Vagina (tissue), 2 donors: ENCODE measurements at places on chromosomes 6 and 20.

- no peak for DNase-seq
Observed at GRCh38 chr20:61759286-61760065, 306.2 kb downstream of the TAF4 start.

DNA sequence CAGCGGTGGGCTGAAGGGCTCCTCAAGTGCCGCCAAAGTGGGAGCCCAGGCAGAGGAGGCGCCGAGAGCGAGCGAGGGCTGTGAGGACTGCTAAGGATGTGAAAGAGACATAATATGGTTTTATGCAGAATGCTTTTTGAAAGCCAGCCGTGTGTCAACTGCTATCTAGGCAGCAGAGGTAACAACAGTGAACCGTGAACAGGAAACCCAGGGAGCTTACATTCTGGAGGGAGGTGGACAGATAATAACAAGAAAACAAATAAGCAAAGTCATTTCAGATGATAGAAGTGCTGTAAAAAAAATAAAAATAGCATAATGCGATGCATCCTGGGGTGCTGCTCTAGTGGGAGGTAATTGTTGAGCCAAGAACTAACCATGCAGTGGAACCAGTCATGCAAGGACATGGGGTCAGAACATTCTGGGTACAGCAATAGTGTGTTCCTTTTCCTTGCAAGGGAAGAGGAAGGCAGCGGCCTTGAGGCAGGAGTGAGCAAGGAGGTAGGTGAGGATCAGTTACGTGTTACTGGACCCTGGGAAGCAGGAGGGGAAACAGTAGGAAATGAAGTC lies 134.4 kb upstream of the TMEM170B start:
- no peak for DNase-seq

DNA sequence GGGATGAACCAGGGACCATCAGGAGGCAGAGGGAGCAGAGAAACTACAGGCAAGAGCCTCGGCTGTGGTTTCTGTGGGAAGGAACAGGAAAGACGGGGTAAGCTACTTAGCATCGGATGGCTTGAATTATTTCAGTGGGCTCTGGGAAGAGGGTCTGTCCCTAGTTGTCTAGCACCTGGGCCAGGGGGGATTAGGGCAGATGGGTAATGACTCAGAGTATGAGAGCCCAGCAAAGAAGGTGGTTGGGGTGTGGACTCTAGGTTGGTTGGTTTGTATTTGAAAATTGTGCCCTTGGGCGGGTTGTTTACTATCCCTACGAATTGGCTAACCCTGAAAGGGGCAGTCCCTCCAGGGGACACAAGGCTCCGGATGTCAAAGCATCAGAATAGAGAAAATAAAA lies 148.5 kb upstream of the TAB2 start:
- no peak for DNase-seq

GRCh38 chr6:146850238-146850896 lies 251.6 kb downstream of the ADGB start:
- no peak for DNase-seq

- no peak for DNase-seq
Observed at GRCh38 chr6:37251211-37251780, 6.3 kb upstream of the TBC1D22B start.

DNA sequence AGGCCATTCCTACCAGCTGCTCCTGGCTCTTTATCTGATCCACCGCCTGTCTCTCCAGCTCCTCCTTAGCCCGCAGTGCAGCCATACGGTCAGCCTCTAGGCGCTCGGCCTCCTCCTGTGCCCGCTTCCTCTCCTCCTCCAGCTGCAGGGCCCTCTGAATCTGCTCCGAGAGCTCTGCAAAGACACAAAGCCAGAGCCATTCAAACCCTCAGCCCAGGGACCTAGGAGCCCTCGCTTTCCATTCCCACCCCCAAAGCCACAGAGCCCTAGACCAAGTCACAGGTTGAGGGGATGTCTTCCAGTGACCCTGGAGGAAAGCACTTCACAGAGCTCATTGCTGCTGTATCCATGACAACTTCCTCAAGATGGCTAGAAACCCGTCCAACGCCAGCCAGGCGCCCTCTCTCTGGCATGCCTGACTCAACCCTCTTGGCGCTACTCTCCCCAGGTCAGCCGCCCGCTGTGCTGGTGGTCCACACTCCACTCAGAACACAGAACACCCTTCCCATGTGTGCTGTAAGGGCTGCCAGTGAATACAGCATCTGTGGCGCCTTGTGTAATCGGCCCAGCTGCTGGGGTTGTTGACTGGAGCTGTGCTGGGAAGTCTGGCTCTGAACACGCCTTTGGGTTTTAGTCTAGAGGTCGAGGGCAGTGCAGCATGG lies 49.3 kb downstream of the EZR start:
- DNase-seq = no peak

DNA sequence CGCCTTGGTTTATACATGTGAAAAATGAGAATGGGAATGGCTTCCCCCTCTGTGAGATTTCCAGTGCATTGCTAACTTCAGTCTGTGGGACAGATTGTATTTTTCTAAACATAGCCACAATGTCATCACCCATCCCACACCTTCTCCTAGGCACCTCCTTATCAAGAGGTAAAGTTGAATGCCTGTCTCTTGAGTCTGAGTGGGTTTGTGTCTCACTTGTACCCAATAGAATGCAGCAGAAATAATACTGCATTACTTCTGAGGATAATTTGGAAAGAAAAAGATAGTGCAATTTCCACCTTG lies 27.9 kb downstream of the RIN2 start:
- DNase-seq = no peak

DNA sequence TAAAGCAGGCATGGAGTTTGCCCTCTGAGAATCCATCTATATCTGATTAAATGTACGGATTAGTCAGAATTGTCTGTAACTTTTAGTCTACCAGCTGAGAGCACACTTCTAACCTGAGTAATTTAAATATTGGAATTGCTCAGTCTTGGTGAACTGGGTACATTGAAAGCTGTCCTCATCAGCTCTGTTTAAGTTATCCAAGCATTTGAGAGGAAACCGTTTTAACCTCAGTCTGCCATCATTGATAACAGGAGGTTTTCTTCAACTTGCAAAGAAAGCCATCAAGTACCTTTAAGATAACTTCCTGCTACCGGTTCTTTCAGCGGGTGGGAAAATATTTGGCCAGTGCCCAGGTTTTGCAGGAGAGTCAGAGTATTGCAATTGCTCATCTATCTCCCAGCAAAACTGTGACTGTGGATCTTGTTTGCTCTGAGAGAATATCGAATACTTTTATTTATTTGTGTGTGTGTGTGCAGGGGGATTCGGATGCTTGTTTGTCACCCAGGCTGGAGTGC lies 31.1 kb upstream of the F13A1 start:
- no peak for DNase-seq

GRCh38 chr6:125951323-125951722 lies 5.2 kb upstream of the HINT3 start:
- no peak for DNase-seq

- DNase-seq = no peak
Observed at GRCh38 chr6:167571550-167571949, 246.7 kb downstream of the TTLL2 start.

DNA sequence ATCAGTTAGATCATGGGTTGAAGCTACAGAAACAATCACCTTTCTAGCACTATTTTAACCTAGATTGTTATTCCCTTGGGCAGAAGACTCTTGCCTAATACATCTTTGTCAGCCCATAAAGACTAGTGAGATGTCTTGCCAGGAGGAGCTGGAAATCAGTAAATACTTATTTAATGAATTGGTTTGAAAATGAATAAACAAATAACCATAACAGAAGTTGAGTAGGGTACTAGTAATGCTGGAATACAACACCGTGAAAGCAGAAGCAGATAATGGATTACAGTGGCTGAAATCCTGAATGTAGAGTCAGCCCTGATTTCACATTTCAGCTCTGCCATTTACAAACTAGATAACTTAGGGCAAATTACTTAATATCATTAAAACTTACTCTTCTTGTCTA lies 236.1 kb downstream of the PACRG start:
- no peak for DNase-seq

DNA sequence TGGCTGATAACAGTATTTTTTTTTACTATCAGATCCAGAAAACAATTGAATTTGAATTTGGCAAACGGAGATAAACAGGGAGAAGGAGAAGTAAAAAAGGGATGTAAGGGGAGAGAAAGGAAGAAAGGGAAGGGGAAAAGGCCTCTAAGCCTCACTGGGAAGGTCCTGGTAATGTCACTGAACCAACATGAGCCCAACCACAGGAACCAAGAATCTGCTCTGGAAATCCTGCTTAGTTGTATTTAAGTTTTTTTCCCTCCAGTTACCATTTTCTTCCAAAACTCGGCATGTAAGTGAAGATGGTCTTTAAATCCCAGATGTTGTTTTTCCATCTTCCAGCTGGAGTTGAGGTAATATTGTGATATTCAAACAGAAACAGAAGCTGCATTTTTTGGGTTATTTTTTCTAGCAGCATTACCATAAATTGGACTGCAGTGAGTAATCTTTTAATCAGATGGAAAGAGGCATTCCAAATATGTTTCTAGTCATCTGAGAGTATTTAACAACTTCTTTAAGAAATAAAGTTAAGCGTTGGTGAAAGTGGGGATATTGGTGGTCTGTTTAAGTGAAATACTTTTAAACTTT lies 91.1 kb downstream of the TXNDC5 start:
- no peak for DNase-seq

GRCh38 chr6:146551545-146551944 lies 7.9 kb downstream of the RAB32 start:
- DNase-seq = no peak

GRCh38 chr20:25077610-25078169 lies 4.3 kb downstream of the VSX1 start:
- peak; percentile 84 for DNase-seq

DNA sequence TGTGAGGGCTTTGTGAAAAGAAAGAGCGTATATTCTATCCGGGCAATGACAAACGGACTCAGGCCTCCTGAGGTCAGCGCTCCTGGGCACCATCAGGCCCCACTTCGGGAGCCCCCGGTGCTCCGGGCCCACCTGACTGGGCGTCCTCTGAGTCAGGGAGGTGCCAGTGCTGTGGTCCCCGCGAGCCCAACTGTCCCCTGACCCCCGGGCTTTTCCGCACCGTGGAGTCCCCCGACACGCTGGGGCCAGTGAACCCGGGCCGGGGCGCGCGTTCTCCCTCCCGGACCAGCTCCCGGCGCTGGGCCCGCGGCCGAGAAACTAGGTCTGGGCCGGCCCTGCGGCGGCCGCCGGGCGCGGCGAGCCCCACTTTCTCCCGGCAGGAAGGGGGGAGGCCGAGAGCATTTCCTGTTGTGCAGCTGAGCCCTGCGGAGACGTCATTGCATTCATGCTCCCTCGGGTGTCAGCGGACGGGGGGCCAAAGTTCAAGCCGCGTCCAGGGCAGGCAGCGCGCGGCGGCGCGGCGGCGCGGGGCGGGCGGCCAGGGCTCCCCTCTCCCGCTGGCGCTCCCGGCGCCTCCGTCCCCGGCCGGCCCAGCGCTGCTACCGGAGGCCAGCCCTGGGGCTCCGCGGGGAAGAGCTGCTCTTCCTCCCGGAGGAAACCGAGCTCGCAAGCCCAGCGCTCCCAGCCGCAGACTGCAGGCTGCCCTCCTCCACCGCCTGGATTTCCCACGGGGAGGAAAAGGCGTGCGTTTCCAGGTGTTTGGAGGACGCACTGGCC lies 18.3 kb downstream of the HIVEP2 start:
- no peak for DNase-seq

- DNase-seq = no peak
Observed at GRCh38 chr6:22519237-22519636, 50.1 kb upstream of the HDGFL1 start.

- DNase-seq = peak; percentile 80
Observed at GRCh38 chr6:4319981-4320683, 184.8 kb upstream of the ECI2 start.

GRCh38 chr6:75210885-75211739 lies 5.3 kb upstream of the COL12A1 start:
- DNase-seq = no peak

- DNase-seq = no peak
Observed at GRCh38 chr20:32521780-32522525, 63.2 kb downstream of the NOL4L start.

DNA sequence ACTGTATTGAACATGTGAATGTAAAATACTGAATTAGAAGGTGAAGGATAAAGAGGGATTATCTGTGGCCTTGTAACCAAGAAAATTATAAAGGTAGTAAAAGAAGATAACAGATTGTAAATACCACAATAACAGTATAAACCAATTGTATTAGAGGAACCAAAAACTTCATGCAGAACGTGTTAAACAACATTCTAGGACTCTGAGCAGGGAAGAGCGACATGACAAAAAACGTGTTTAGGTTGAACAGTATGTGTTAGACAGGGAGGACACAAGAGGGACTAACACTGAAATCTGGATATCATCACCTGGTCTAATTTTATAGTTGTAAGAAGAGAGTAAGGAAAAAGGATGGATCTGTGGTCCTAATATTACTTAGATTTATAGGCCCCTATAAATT lies 259.0 kb upstream of the RUNX2 start:
- no peak for DNase-seq

- no peak for DNase-seq
Observed at GRCh38 chr20:18671203-18671710, 83.4 kb downstream of the DTD1 start.

- no peak for DNase-seq
Observed at GRCh38 chr6:69220375-69220774, 576.4 kb downstream of the LMBRD1 start.

- DNase-seq = no peak
Observed at GRCh38 chr6:93437491-93437890, 18.1 kb upstream of the EPHA7 start.
